Endodermal cell (in vitro differentiated cells): ENCODE measurements at places on chromosomes 7 and 10.
A peak's percentile ranks its signal among the peaks of the same experiment; 100 is the strongest.

- DNase-seq, result no peak
Measured at GRCh38 chr10:71112138-71112785, 100.1 kb upstream of the UNC5B start.

GRCh38 chr7:107180378-107180777, 11.6 kb downstream of the HBP1 start:
- DNase-seq, result no peak

GRCh38 chr10:123284022-123284421, 129.8 kb downstream of the BUB3 start:
- DNase-seq, result peak; percentile 34

DNA sequence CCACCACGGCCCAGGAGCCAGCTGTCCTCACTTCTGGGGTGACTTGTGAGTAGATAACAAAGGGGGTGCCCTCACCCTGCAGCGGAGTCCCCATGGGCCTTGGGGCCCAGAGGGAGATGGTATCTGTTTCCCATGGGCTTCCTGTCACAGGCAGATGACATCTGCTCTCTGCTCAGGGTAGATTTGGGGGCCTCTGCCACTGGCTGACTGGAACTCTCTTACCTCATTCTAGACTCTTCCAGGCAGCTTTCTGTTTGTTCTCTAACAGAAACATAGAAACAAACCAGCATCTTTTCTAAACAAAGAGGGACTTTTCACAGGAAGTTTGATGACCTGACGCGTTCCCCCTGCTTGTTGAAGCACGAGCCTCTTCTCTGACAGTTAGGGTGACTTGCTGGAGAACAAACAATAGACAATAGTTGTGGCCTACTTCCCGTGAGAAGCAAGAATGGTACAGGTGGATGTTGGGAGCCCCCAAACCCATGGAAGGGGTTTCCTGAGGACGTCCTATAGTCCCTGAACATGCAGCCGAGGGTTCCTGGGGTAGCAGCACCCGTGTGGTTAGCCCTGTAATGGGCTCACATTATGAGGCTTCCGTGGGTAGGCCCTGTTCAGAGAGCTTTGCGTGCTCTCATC, 61.6 kb downstream of the GRK5 start:
- DNase-seq, result peak; percentile 35

GRCh38 chr7:80175744-80176143, 41.1 kb downstream of the GNAI1 start:
- no peak for DNase-seq

- DNase-seq, result peak; percentile 87
Measured at GRCh38 chr10:8049865-8050555, 4.5 kb upstream of the GATA3 start.

GRCh38 chr10:112236486-112236885, 46.7 kb upstream of the TECTB start:
- no peak for DNase-seq

GRCh38 chr7:120060281-120060680, 212.7 kb upstream of the KCND2 start:
- DNase-seq, result no peak

DNA sequence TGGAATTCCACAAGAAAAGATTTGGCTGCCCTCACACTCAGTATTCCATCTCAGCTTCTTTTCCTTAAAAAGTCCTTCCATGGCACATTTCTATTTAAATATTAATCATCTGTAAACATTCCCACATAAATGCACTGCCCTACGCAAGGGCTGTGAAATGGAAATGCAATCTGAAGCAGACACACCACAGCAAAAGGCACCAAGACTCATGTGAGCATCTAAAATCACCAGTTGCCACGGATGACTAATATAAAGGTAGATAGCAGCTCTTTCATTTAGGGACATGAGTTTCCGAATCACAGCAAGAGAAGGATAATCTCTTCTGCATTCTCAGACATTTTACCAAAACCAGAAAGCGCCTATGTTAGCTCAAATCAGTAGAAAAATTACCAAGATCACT, 31.6 kb downstream of the COA1 start:
- no peak for DNase-seq

DNA sequence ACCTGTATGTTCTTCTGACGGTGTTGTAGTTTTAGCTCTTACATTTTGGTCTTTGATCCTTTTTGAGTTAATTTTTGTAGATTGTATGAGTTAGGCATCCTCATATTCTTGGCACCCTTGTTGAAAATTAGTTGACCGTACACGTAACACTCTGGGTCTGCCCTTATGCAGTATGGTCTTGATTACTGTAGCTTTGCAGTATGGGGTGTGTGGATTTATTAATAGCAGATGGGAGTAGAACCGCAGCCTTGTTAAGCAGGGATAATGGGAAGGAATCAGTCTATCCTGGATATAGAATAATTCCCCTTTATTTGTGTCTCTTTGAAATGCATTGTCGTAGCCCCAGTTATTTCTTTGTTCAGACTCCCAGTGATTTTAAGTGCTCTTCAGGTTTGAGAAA, 95.5 kb downstream of the UBE3C start:
- no peak for DNase-seq

- no peak for DNase-seq
Measured at GRCh38 chr7:96910486-96910885, 94.9 kb upstream of the DLX6 start.

DNA sequence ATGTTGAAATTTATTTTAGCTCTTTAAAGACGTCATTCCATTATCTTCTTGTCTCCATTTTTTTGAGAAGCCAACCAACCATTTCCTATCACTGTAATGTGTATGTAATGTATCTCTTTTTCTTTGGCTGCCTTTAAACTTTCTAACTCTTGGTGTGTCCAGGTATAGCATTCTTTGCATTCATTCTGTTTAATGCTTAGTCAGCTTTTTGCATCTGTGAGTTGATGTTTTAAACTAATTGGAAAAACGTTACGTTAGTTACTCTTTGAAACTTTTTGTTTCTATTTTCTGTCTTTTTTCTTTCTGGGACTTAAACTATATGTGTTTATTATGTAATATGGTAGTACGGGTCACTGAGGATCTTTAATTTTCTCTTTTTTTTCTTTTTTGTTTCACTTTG, 77.4 kb upstream of the PPP1R9A start:
- DNase-seq, result no peak

DNA sequence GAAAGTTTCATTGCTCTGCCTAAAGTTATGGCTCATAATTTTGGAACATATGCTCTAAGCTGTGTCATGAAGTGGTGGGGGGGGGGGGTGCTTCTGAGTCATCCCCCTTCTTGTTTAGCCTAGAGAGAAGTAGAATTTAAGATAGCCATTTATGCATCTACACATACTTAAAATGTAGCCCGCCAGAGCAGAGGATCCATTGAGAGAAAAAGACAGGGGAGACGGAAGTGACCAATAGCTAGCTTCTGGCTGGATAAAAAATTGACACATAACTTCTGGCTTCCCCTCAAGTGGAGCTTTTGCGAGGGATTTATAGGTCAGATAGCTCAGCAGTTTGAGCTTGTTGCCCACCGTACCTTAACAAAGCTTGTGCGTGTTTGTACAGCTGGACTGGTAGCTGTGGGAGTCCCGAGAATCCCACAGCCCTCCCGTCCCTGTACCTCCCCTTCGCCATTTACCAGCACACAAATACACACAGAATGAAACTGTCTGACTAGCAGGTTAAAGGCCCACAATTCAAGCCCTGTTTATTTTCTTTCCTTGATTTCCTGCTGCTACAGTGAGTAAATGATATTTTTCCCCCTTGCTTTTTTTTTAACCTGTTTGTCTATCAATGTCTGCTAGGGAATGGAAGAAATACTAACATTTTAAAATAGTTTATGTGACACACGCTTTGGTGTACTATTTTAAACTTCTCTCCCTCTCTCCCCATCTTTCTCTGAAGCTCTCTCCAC, 232.6 kb upstream of the FERD3L start:
- DNase-seq, result no peak

DNA sequence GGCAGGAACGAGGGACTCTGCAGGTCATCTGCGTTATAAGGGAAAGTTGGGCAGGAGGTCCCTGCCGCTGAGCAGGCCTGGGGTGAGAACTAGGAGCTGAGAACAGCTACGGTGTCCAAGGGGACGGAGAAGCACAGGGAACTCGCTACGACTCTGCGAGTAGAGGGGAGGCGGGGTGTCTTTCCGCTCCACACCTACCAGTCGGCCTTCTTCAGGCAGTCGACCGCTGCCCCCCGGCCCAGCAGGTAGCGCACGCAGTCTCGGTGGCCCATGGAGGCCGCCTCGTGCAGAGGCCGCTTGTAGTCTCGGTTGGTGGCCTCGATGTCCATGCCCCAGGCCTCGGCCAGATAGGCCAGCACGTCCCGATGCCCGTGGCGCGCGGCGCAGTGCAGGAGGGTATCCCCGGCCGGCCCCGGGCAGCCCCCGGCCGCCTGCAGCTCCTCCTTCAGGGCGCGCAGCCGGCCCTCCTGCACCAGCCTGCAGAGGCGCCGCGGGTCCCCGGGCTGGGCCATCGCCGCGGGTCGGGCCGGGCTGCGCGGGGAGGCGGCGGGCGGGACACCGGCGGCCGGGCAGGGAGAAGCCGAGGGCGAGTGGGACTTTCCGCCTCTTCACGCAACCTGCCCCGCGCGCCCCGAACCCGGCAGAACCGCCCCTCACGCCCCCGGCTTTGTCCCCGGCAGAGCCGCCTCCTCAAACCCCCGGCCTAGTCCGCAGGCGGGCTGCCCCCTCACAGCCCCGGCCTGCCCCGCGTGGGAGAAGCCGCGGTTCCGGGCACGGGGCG, 660 bp downstream of the ANKRD16 start:
- DNase-seq, result peak; percentile 87

- no peak for DNase-seq
Measured at GRCh38 chr7:91929463-91929862, 11.2 kb upstream of the AKAP9 start.

DNA sequence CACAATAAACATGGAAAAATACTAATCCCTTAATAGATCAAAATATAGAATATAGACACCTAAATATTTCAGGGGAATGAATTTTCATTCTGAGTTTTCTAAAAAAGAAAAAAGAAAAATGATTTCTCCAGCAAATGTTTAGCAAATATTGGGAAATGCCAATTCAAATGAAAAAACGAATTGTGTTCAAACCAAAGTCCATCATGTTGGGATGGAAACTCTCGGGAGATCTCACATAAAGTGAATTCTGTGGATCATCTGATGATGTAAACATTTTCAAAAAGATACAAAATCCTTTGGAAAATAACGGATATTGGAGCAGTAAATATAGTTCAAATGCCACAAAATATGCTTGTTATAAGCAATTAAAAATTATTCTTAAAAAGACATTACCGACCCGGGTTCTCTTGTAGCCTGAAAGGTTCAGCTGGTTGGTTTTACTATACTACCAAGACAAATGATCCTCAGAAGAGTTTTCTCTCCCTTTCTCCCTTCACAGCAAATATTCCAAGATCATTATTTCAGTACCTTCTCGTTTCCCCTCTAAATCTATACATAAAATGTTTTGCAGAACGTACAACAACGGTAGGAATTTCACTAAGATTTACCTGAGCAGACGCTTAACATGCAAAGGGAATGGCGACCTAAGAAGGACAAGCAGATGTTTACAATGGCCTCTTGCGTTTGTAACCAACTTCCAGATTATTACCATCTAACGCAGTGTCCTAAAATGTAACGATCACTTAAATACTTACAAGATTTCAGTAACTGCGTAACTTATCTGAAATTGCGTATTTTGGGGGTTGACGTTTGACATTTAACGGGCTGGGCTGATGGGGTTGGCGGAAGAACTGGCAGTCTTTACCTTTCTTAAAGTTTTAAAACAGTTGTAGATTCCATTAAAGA, 2.5 kb downstream of the HOXA13 start:
- DNase-seq, result peak; percentile 16

- DNase-seq, result no peak
Measured at GRCh38 chr10:63286754-63287264, 153.7 kb downstream of the NRBF2 start.

DNA sequence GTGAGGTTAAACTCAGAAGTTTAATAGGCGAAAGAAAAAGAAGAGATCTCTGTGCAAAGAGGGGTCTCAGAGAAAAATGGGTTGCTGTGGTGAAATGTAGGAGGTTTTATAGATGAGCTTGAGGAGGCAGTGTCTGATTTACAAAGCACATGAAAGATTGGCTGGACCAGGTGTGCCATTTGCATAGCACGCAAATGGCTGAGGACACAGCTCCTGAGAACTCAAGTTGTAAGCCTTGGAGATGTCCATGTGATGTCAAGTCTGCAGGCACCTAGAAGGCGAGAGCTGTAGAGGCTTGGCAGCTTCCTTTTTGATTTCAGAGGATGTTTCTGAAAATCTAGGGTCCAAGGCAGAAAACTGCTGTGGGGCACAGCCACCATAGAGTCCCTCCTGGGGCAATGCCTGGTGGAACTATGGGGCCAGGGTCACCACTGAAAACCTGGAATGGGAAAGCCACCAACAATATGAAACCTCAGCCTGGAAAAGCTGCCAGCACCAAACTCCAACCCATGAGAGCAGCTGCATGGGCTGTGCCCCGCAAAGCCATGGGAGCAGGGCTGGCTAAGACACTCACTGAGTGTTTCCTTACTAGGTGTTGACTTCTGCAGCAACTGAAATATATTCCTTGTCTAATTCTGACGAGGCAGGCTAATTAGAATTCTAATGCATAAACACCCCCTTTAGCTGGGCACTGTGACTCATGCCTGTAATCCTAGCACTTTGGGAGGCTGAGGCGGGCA, 96.9 kb upstream of the TNS3 start:
- no peak for DNase-seq

- peak; percentile 65 for DNase-seq
Measured at GRCh38 chr7:94276795-94277194, 117.9 kb upstream of the COL1A2 start.

- peak; percentile 57 for DNase-seq
Measured at GRCh38 chr10:13945390-13946208, 358.8 kb downstream of the PRPF18 start.

DNA sequence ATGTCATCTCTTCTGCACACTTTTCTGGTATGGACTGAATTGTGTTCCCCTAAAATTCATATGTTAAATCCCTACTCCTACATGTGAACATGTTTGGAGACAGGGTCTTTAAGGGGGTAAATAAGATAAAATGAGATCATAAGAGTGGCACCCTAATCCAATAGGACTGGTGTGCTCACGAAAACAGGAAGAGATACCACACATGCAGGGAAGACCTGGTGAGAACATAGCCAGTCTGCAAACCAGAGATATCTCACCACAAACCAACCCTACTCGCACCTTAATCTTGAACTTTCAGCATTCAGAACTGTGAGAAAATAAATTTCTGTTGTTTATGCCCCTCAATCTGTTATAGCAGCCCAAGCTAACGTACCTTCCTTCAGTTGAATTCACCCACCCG, 51.8 kb downstream of the VWDE start:
- DNase-seq, result no peak

DNA sequence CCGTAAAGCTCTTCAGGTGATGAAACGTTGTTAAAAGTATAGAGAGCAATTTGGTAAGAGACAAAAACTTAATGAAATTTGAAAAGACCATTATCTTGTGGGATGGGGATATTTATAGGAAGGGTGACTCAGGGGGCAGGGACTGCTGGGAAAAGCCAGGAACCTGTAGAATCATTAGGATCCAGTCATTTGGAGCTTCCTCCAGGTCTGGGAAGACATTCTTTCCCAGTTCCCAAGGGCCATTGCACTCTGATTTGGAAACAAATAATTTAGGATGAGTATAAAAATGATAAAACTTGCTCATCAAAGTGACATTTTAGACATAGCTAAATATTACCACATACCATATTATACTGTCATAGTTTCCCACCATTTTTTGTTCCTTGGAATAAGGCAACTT, 143.9 kb downstream of the PFKFB3 start:
- no peak for DNase-seq
